Upper lobe of left lung (tissue), 6 donors: ENCODE measurements at places on chromosomes 5 and 9. TPM values are rescaled to one million over a fixed set of nuclear protein-coding genes. Genes with fewer than 3 reads are reported as not detected.

The ITK gene
- 15.2 TPM for total RNA-seq

The TOR2A gene
- total RNA-seq, result 20.7 TPM

The COL15A1 gene
- 2.9 TPM for total RNA-seq

- no peak for DNase-seq
Measured at GRCh38 chr9:3525096-3525835, 535 bp downstream of the RFX3 start.
